ENCODE measurements at places on chromosomes 5 and 9.

GRCh38 chr9:81445331-81445921 lies 243.9 kb downstream of the TLE1 start:
- no peak for DNase-seq

DNA sequence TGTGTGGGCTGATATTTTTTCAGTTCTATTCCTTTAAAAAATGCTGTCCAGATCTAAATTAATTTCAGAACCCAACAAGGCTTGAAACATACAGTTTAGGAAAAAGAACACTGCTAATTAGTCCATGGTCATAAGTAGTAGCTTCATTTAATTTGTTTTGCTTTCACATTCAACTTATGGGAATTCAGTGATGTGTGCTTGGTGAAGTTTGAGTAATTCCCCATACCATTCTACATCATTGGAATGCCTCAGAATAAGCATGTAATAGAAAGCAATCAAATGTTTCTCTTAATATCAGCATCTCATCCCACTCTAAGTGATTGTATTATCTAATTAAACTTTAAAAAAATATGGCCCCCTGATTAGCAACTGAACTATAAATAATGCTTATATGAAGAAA lies 2.7 kb downstream of the CNTLN start:
- DNase-seq: no peak

GRCh38 chr9:84583866-84584265 lies 85.7 kb upstream of the NTRK2 start:
- no peak for DNase-seq

- no peak for DNase-seq
Measured at GRCh38 chr5:133304707-133305216, 252.9 kb downstream of the HSPA4 start.

GRCh38 chr9:19924080-19924479 lies 135.2 kb upstream of the SLC24A2 start:
- no peak for DNase-seq

DNA sequence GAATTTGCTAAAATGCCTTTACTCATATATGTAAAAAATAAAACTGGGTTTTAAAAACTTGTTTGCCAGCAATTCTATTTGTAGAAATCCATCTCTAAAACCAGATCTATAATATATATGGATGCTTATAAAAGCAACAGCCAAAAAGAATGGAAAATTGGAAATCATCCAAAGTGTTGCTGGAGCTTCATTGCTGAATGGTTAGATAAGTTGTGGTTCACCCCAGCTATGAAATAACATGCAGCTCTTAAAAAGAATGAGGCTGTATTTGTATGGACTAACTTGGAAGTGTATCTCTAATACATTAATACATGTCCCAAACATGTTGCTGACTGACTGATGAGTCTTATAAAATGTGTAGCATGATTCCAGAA lies 76.2 kb downstream of the STK10 start:
- no peak for DNase-seq
